Prostate gland (tissue), 2 donors: ENCODE measurements at places on chromosomes 12 and 14.
A peak's percentile ranks its signal among the peaks of the same experiment; 100 is the strongest.

- no peak for DNase-seq
These were observed 1973.0 kb upstream of the FLRT2 start for GRCh38 chr14:83556746-83557453.

DNA sequence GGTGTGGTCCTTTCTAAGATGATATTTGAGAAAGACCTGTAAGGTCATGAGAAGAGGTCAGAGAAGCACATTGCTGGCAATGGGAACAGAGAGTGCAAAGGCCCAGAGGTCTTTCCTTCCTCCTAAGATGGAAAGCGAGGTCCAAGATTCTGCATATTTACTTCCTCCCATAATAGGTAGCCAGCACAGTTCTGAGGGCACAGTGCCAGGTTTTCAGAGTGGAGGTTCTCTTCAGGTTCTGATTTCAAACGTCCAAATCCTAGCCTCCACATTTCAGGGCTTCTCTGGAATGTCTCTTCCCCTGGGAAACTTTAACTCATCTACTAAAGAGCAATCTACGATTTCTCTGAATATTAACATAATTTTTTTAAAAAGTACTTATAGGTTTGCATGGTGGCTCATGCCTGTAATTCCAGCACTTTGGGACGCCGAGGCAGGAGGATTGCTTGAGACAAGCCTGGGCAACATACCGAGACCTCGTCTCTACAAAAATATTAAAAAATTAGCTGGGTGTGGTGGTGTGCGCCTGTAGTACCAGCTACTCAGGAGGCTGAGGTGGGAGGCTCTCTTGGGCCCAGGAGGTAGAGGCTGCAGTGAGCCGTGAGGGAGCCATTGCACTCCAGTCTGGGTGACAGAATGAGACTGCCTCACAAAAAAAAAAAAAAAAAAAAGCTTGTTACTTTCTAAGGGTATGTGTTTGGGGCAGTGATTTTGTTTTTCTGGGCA is 526 bp upstream of the MRPL42 start:
- no peak for DNase-seq

DNA sequence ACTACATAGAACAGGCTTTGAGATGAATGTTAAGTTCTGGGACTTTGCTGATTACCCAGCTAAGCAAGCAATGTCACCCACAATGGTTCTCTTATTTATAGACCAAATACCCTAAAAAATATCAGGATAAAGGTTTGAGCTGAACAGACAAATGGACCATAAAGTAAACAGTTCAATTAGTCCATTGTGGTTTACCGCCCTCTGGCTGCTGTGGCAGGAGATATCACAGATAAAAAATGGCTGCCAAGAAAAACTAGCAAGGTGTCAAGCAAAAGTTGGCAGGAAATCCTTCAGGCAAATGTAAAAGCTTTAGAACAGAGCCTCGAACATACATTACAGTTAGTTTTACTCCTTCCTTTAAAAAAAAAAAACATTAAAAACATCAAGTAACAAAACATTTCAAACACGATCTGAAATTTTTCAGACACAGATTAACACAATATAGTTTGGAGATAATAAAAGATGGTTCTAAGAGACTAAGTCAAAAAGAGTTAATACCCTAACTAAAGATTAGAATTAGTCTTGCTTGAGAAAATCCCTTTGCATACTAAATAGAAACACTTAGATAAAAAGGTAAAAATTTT is 41.3 kb downstream of the MED13L start:
- peak; percentile 59 for DNase-seq

DNA sequence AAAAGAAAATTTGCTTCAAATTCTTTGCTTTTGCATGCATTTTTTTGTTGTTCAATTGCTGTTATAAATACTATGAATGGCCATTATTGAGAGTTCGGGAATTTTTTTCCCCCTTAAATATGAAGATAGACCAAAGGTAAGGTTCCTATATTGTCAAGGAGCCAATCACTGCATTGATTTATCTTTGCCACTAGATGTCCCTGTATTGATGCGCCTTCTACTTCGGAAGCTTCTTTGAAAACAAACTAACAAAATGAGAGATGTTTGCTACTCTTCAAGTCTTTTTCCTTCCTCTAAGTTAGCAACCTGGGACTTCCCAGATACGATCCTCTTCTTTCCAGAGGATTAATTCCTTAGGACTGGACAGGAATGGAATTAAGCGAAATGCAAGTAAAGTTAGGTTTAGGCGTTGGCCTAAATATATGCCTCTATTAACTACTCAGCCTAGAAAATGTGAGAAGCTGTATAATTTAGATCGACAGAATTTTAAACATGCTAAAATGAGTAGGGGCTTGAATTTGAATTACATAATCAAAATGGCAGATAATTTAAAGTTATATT is 318.1 kb downstream of the AEBP2 start:
- DNase-seq: no peak

DNA sequence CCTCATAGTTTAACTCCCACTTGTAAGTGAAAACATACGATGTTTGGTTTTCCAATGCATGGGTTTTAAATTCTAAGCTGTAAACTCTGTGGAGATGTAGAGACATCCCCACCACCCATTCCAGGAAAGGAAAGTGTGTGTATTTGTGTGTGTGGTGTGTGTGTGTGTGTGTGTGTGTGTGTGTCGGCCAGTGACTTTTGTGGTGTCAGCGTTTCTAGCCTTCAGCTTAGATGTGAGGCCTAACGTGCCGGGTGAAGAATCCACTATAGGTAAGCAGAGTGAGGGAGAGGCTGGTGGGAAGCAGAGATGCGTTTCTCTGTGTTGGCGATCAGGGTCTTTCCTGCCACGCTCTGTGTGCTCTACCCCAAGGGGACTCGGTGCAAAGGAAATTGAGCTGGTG is 93.0 kb downstream of the SLC24A4 start:
- no peak for DNase-seq

DNA sequence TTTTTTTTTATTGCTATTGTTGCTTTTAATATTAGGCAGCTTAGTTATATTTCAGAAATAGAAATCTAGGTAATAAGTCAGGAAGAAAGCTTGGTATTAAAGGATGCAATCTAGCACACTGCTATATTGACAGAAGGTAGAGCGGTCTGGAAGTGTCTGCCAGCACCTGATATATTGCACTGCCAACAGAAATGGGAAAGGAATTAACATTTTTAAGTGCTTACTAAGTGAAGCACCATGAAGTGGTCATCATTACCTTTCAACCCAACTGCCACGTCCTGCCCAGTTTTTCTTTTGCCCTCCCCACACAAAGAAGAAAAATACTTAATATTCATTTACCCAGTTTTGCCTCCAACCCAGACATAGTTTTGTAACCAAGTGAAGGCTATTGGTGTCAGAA is 163.5 kb downstream of the KITLG start:
- no peak for DNase-seq

DNA sequence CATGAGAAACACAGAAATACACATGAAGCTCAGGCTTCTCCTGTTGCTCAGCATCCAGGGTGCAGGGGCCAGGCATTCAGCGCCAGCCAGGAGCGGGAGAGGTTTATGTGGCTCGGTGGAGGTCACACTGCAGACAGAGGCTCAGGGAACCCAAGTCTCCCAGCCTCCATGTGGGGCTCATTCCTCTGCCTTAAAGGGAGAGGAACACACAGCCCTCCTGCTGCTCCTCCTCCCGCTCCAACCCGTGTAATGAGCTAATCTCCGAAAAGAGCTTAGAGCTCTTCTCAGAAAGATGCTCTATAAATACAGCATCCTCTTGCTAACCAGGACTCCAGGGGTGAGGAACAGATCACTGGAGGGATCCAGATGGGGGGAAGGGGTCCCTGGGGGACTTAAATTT is 28.2 kb downstream of the FGF6 start:
- DNase-seq: no peak

GRCh38 chr14:60323199-60323896 is 74.3 kb downstream of the PPM1A start:
- DNase-seq: no peak

DNA sequence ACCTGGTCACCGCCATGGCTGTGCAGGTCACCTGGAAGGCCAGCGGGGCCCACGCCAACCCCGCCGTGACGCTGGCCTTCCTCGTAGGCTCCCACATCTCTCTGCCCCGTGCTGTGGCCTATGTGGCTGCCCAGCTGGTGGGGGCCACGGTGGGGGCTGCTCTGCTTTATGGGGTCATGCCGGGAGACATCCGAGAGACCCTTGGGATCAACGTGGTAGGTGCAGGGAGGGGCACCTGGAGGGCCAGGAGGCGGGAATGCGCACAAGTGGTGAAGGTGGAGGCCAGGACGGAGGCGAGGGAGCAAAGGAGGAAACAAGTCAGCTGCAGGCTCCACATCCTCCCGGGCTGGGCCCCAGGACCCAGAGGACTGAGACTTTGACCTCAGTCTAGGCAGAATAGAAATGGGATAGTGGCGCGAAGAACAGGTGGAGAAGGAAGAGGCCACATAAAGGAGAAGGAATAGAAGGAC is 649 bp downstream of the AQP6 start:
- DNase-seq: no peak

GRCh38 chr14:91169951-91170350 is 56.1 kb downstream of the DGLUCY start:
- DNase-seq: no peak

DNA sequence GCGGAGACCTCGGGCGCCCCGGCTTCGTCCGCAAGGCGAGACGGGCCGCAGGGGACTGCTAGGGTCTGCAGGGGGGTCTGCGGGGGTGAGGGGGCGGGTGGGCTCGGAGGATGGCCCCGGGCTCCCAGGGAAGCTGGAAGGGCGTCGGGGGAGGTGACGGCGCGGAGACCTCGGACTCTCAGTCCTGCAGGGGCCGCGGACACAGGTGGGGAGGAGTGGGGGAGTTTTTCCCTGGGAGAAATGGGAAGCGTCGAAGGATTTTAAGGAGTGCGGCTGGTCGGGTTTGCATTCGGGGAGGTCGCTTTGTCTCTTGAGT is 25.9 kb downstream of the ZBTB42 start:
- no peak for DNase-seq

DNA sequence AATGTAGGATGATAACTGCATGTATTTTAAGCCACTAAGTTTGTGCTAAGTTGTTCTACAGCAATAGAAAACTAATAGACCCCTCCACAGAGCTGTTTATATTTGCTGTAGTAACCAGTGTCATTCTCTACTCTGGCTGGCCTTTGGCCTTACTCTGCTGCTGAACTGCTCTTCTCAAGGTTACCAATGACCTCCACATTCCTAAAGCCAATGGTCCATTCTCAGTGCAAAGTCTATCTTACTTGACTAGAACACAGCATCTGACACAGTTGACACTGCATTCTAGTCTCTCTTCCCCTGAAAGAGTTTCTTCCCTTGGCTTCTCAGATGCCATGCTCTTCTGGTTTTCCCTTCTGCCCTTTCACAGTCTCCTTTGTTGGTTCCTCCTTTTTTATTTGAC is 154.8 kb upstream of the CRY1 start:
- DNase-seq: no peak

GRCh38 chr14:72154645-72155378 is 222.6 kb downstream of the RGS6 start:
- DNase-seq: no peak

DNA sequence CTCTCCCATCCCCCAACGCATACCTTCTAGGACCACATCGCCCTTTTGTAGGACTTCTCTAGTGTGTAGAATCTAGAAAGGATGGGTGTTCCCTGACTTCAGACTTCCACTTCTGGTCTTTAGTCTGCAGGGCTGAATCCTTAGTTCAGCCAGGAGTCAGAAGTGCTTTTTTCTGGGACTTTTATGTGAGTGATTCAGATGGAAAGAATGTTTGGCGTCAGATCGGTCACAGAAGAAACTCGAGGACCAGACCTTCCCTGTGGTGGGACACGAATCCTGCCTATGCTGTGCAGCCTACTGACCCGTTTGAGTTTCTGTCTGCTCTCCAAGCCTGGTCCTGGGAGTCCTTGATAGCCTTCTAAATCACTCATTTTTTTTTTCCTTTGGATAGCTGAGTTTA is 165.4 kb upstream of the SSTR1 start:
- DNase-seq: no peak

- DNase-seq: no peak
These were observed 13.0 kb upstream of the SERPINA12 start for GRCh38 chr14:94522115-94522724.

DNA sequence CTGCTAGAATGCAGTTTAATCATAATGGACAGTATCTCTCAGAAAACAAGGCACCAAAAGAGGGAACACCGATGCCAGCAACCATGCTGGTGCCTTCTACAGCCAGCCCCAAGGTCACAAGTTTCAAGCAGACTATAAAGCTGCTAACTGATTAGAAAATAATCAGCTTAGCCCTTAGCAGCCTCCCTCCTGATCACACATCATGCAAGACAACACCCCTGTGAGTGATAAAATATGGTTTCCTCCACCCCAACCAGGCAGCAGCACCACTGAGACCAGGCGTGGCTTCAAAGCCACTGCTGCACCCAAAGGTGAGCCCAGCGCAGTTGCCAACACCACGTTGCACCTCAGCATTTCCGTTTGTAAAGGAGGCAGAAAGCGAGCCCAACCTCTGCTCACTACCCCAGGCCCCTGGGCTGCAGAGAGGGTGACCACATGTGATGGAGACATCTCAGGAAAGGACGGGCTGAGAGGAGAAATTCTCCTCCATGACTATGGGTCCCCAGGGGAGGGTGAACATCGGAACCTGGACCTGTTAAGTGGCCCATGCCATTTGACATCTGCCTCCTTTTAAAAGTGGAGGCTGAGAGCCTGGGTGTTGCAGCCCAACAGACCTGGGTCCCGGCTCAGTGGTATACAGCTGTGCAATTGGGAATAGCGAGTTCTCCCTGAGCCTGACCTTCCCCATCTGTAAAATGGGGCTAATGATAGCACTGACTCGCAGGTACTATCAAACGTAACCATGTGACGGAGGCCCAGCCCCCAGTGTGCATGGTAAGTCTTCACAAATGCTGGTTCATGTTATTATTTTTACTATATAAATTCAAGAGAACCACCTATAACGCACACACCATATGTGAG is 11.5 kb downstream of the ZFP36L1 start:
- DNase-seq: no peak

DNA sequence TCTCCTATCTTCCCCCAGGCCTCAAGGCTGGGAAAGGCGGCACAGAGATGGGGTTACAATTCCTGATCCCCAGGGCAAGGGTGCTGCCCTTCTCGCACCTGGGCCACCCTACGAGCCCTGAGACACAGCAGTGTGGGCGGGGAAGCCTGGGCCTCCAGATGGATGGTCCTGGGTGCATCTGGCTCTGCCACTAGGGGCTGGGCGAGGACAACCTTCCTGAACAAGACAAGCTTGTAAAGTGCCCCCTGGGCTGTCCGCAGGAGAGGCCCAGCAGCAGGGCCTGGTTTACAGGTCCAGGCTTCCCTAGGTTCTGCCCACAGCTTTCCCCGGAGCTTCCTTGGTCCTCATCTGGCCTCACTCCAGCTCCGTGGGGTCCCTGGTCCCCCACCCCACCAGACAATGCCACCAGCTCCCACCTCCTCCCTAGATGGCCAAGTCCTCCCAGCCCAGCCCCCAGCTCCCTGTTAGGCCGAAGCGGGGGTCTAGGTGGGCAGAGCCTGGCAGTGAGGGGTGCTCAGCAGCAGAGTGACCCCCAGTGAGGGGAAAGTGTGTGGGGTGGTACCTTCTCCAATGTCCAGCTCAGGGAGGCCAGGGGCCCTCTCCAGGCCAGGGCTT is 8.9 kb downstream of the ARL6IP4 start:
- DNase-seq: no peak

- DNase-seq: no peak
These were observed 42.3 kb downstream of the CHGA start for GRCh38 chr14:92965281-92965680.
